ENCODE measurements at places on chromosomes 11 and 22.
A peak's percentile ranks its signal among the peaks of the same experiment; 100 is the strongest.

- no peak for DNase-seq
Observed at GRCh38 chr11:35014346-35014745, 97.9 kb downstream of the PDHX start.

GRCh38 chr11:63614136-63614671, at the start of gene PLAAT3:
TSS of gene PLAAT3 (minus strand) at chr11:63614433. CDS start at chr11:63614014, 419 bp downstream.
- peak; percentile 62 for DNase-seq

- no peak for DNase-seq
Observed at GRCh38 chr22:21826204-21826603, 41.2 kb downstream of the MAPK1 start.

DNA sequence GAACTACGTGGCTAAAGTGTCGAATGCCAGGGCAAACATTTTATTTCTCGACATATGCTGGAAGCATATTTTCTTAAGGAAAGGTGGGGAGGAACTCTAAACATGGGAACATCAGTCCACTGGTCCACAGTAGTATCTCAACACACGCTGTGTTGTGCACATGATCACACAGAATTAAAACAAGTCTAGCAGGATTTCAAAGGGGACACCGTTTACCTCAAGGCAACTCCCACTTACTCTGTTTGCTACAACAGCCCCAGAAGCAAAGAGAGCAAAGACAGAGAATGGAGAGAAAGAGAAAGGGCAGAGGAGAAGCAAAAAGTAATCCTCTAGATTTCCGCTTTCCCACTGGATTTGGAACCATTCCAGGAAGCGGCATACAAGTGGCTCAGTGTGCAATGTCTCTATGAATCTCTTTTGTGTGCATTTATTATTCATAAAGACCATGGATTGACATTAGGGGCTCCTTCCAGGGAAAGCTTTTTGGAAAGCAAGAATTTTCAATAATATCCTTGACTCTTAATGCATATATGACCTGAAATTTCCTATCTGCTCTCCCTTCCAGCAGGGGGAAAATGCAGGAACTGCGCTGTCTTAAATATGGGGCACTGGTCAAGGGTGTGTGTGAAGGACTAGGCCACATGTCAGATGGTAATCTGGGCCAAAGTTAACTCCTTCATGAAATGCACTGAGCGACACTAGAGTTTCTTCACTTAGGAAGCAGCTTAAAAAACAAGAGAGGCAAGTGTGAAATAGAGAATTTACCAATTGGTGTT, 34.8 kb upstream of the CCDC34 start:
- no peak for DNase-seq

GRCh38 chr22:30371981-30372380, 15.2 kb downstream of the CCDC157 start:
- no peak for DNase-seq

GRCh38 chr22:20109411-20110358, 6.2 kb upstream of the RANBP1 start:
- no peak for DNase-seq

DNA sequence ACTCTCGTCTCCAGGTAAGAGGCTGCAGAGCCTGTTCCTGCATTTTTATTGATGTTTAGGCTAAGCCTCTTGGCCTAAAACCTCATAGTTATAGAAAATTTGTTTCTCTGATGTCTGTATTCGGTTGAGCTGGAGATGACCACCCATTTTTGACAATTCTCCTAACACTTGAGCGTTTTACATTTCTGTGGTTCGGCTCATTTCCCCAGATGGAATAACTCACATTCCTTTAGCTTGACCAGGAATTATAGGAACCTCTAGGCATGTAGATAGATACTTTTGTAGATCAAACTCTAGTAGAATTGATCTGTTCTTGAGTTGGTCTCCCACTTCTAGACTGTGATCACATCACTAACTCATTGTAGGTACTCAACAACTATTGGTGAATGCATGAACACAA, 172.6 kb upstream of the CADM1 start:
- no peak for DNase-seq

DNA sequence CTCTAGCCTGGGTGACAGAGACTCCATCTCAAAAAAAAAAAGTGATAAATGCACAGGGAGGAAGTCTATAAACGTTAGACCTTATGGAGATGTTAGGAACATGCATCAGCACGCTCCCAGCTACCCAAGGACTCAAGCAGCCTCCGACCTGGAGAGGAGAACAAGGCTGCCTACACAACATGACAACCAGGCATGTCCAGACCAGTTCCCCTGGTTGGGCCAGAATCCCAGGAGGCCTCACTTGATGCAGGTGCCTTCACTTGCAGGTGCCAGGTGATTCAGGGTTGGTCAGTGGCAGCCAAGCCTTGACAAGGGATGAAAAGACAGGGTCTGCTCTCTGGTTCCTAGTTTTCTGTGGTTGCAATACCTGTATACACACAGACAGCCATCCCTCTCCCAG, 5.9 kb downstream of the RANGAP1 start:
- no peak for DNase-seq

DNA sequence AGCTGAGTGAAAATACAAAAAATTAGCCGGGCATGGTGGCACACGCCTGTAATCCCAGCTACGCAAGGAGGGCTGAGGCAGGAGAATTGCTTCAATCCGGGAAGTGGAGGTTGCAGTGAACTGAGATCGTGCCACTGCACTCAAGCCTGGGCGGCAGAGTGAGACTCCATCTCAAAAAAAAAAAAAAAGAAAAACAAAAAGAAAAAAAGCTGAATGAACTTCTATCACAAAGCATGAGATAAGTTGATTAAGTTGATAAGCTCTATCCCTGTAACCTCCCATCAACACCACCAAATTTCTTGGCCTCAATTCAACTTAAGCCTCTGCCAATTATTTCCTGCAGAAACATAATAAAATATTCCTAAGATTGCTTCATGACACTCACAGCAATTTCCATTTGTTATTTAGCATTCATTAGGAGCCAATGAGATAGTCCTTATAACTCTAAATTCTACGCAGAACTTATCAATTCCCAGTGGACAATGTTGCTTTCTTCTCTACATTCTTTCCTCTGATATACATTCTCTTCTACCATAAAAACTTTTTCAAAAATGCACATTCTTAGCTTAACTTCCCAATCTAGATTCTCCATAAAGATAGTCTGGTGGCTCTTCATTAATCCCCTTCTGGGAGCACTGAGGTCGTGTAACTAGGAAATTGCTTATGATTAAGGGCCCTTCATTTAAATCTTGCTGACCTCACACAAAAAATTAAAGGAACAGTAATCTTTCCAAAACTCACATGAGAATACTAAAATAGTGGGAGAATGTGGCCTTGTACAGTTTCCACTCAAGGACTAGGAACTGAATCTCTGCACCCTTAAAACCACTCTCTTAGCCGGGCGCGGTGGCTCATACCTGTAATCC, 2.9 kb downstream of the AMBRA1 start:
- DNase-seq, result no peak

GRCh38 chr11:2711161-2711560, 11.4 kb upstream of the KCNQ1OT1 start:
- DNase-seq, result no peak

DNA sequence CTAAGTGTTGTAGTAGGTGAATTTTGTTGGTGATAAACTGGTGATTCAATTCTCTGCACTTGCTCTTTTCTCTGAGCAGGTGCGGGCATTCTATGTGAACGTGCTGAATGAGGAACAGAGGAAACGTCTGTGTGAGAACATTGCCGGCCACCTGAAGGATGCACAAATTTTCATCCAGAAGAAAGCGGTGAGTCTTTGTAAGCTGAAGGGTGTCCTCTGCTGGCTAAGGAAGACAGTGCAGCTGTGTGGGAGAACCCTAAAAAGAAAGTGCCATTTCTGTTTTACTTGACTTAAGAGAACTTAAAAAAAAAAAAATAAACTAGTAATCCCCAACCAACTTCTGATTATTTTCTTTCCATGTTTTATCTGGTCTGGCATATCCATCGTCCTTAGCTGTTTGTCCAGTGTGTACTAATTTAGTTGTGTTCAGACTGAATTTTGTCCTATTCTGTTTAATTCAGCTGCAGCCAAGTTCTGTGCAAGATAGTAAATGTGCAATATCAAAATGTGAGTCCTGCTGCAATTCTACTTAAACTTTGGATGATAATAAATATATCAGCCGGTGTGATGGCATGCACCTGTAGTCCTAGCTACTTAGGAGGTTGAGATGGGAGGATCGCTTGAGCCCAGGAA, 29.6 kb downstream of the CAT start:
- DNase-seq, result no peak

- no peak for DNase-seq
Observed at GRCh38 chr11:114001416-114001815, 26.5 kb downstream of the HTR3A start.

DNA sequence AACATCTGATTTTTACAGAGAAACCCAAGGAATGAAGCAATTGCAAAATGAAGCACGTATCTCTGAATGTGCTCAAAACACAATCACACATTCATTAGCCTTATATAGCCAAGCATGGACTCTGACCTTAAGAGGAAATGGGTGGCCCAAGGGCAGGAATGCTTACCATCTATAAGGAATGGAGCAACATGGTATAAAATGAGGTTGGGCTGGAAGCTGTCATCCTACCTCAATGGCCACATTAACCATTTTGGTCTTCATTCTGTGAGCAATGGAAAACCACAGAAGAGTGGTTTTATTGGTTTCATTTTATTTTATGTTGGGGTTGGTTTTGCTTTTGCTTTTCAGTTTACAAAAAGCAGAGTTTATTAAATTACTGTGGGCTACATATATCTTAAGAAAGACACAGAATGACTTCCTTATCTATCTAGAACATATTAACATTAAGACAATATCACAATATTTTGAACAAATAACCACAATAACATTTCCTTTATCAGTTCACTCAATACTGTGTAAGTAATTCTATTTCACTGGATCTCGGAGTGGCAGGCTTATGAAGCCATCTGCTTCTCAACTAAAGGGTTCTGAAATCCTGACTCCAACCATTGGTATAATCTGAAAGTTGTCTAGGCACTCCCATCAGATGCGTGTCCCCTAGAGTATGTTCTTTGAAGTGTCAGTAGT, 10.8 kb upstream of the MS4A13 start:
- no peak for DNase-seq

GRCh38 chr22:29204455-29205183, 1.1 kb upstream of the EMID1 start:
- DNase-seq, result no peak

GRCh38 chr22:29477723-29478318, 2.2 kb upstream of the NEFH start:
- no peak for DNase-seq

GRCh38 chr22:23233752-23234408, 53.6 kb downstream of the BCR start:
- no peak for DNase-seq

GRCh38 chr11:31620434-31620833, 110.9 kb downstream of the ELP4 start:
- no peak for DNase-seq

DNA sequence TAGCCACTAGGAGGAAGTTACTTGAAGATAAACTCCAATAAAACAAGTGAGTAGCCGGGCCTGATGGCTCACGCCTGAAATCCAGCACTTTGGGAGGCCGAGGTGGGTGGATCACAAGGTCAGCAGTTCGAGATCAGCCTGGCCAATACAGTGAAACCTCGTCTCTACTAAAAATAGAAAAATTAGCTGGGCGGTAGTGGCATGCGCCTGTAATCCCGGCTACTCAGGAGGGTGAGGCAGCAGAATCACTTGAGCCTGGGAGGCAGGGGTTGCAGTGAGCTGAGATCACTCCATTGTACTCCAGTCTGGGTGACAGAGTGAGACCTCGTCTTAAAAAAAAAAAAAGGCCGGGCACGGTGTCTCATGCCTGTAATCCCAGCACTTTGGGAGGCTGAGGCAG, 34.0 kb upstream of the CLPB start:
- DNase-seq, result no peak

- no peak for DNase-seq
Observed at GRCh38 chr11:96309016-96309642, 33.9 kb downstream of the MAML2 start.

DNA sequence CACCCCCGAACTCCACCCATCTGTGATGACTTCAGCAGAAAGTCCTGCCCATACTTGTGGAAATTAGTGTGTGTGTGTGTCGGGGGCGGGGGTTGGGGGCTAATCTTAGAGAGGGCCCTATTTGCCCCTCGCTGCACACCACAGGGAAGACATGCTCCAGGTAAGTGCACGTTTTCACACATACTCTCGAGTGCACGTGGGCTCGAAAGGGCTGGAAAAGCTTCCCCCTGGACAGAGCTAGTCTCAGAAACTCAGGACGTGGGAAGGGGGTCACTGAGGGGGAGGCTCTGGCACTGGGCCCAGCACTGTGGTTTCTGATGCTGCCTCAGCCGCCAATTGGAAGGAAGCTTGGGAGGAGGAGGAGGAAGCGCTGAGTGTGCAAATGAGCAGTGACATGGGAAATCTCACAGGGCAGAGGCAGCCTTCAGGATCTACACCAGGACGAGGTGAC, 40.7 kb upstream of the CD82 start:
- no peak for DNase-seq

GRCh38 chr11:107710301-107710700, 1.6 kb downstream of the SLN start:
- no peak for DNase-seq

DNA sequence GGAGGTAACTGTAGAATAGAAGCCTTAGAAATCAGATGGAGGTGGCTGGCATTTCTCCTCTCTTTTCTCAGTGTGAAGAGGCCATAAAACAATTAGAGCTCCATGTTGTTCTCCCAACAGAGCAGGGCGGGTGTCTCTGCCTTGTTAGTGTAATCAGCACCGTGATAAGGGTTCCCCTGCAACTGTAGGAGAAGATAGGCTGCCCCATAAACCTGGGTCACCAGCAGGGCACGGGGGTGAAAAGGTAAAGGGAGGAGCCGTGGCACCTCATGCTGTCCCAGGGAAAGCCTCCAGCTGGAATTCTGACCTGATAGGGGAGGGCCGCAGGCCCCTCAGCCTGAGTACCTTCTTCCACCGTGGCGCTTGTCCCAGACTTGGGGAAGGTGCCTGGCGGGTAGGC, 68.7 kb downstream of the ISX start:
- no peak for DNase-seq

- DNase-seq, result no peak
Observed at GRCh38 chr22:28594797-28595462, 84.7 kb downstream of the TTC28 start.

- no peak for DNase-seq
Observed at GRCh38 chr11:614623-615503, 887 bp downstream of the IRF7 start.

Data from nucleus accumbens (tissue), 56 donors.